Activated CD4-positive, alpha-beta T cell treated with anti-CD3 and anti-CD28 coated beads, Interleukin-2, amount 10 ng/mL, durations not matched to agents 7 days and 5 days (primary cell): ENCODE measurements at places on chromosomes 4 and X. TPM values are rescaled to one million over a fixed set of nuclear protein-coding genes. Genes with fewer than 3 reads are reported as not detected.

The WNK3 gene
- 0.15 TPM for total RNA-seq

GRCh38 chr4:15234856-15235126 is 193.0 kb upstream of the C1QTNF7 start:
- no peak for DNase-seq
- no peaks in the 10 kb centered on the region for H3K27me3 ChIP-seq
- peaks cover 29% of the 10 kb centered on the region for H3K4me1 ChIP-seq

GRCh38 chrX:95536661-95537060 is 1148.0 kb upstream of the DIAPH2 start:
- H3K4me3 ChIP-seq: no peak overlapping the region
- H3K27ac ChIP-seq: no peak overlapping the region
- DNase-seq: no peak

The LIMCH1 gene
- not detected for total RNA-seq

DNA sequence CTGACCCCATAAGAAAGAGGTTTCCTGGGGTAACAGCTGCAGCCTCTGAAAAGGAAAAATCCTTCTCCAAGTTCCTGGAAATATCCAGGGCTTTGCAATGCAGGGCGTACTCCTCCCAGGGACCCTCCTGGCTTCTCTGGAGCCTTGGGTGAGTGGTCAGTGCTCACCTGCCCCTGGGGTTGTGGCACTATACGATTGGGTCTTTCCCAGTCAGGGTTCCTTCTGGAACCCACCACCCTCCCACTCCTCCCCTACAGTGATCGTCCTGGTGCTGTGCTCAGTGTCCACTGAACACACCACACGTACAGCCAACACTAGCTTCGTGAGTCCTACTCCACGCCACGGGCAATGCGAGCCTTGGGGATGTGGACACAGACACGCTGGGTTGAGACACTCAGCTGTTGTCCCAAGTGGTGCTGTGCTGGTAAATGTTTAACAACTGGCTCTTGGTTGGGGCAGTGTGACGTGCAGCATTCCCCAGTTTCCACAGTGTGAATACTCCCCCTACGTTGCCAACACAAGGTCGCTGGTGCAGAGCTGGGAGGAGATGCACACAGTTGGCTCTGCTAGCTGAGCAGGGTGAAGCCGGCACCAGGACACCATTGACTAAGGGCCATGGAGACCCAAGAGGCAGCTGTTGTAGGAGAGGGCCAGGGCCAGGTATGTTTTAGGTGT is 65.4 kb downstream of the HTRA3 start:
- no peaks in the 10 kb centered on the region for H3K36me3 ChIP-seq
- no peaks in the 10 kb centered on the region for H3K4me1 ChIP-seq
- H3K4me3 ChIP-seq: no peak overlapping the region
- H3K27me3 ChIP-seq: peaks cover 6% of the 10 kb centered on the region
- H3K27ac ChIP-seq: no peak overlapping the region

The SYTL5 gene
- total RNA-seq: not detected

GRCh38 chr4:54550395-54551171 is 107.2 kb upstream of the KIT start:
- no peak for DNase-seq
- no peaks in the 10 kb centered on the region for H3K36me3 ChIP-seq
- no peaks in the 10 kb centered on the region for H3K4me1 ChIP-seq
- H3K27me3 ChIP-seq: no peaks in the 10 kb centered on the region

DNA sequence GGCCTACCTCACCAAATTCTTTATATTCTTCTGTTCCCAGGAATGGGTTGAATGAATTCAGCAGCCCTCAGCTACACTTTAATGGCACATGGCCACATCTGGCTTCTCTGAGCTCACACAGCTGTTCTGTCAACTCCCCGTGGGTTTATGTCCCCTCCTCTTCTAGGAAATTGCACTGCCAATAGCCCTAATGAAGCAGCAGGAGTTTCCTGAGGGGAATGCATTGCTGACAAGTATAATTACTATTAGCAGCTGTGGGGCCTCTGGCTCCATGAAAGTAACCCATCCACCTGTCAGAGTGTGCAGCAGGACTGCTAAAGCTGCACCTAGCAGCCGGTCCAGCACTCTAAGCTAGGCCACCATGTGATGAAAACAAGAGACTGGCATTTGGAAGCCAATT is 50.3 kb downstream of the FTHL17 start:
- no peak overlapping the region for H3K4me3 ChIP-seq
- H3K4me1 ChIP-seq: no peaks in the 10 kb centered on the region
- DNase-seq: no peak
- no peak overlapping the region for H3K27ac ChIP-seq
- H3K36me3 ChIP-seq: no peaks in the 10 kb centered on the region

The HSD17B13 gene
- total RNA-seq: not detected

The XAGE1A gene
- total RNA-seq: not detected

The PCDH19 gene
- not detected for total RNA-seq

The ARMCX1 gene
- 0.12 TPM for total RNA-seq

DNA sequence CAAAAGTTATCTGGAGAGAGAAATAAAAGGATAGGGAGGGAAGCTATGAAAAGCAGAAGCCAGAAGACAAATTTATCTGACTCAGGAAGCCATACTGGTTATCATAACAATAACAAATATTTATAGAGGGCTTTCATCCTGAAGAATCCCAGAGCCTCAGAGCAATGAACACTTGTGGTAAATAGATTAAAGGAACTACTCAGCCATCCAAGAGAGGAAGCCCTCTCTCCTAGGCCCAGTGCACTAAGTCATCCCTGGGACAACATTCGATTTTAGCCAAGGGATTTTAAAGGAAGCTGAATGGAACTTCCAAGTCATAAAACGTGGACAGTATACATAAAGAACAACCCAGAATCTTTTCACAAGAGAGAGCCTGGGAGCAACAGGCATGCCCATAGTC is 76.9 kb downstream of the COL4A6 start:
- no peak overlapping the region for H3K4me3 ChIP-seq
- H3K27me3 ChIP-seq: peaks cover 2% of the 10 kb centered on the region
- H3K4me1 ChIP-seq: no peaks in the 10 kb centered on the region
- DNase-seq: no peak

The LEF1 gene
- total RNA-seq: 386 TPM

- peaks cover 36% of the 10 kb centered on the region for H3K27me3 ChIP-seq
- no peak overlapping the region for H3K4me3 ChIP-seq
- no peak overlapping the region for H3K27ac ChIP-seq
- H3K4me1 ChIP-seq: peaks cover 7% of the 10 kb centered on the region
Observed at GRCh38 chr4:110294165-110294564, 95.8 kb upstream of the ELOVL6 start.

The TREX2 gene
- total RNA-seq: 3.4 TPM

The NEK1 gene
- 15.1 TPM for total RNA-seq

GRCh38 chrX:108126661-108127060 is 35.1 kb downstream of the ATG4A start:
- H3K36me3 ChIP-seq: peaks cover 12% of the 10 kb centered on the region
- H3K27me3 ChIP-seq: no peaks in the 10 kb centered on the region
- H3K27ac ChIP-seq: no peak overlapping the region
- H3K4me1 ChIP-seq: no peaks in the 10 kb centered on the region

GRCh38 chrX:99887918-99888317 is 522.2 kb downstream of the PCDH19 start:
- no peaks in the 10 kb centered on the region for H3K27me3 ChIP-seq
- H3K27ac ChIP-seq: no peak overlapping the region
- no peaks in the 10 kb centered on the region for H3K4me1 ChIP-seq
- no peak for DNase-seq

The MYOZ2 gene
- not detected for total RNA-seq

GRCh38 chr4:185682236-185682635 is 129.8 kb downstream of the SORBS2 start:
- no peak for DNase-seq
- no peaks in the 10 kb centered on the region for H3K4me1 ChIP-seq
- H3K27ac ChIP-seq: no peak overlapping the region
- H3K27me3 ChIP-seq: no peaks in the 10 kb centered on the region
- H3K4me3 ChIP-seq: no peak overlapping the region
- H3K36me3 ChIP-seq: no peaks in the 10 kb centered on the region

GRCh38 chrX:153651540-153652079 is 4.6 kb downstream of the DUSP9 start:
- H3K27me3 ChIP-seq: peaks cover 9% of the 10 kb centered on the region
- no peak for DNase-seq
- no peak overlapping the region for H3K27ac ChIP-seq
- H3K4me3 ChIP-seq: no peak overlapping the region
- no peaks in the 10 kb centered on the region for H3K4me1 ChIP-seq

The ELF4 gene
- total RNA-seq: 46.0 TPM

The HELT gene
- total RNA-seq: not detected

DNA sequence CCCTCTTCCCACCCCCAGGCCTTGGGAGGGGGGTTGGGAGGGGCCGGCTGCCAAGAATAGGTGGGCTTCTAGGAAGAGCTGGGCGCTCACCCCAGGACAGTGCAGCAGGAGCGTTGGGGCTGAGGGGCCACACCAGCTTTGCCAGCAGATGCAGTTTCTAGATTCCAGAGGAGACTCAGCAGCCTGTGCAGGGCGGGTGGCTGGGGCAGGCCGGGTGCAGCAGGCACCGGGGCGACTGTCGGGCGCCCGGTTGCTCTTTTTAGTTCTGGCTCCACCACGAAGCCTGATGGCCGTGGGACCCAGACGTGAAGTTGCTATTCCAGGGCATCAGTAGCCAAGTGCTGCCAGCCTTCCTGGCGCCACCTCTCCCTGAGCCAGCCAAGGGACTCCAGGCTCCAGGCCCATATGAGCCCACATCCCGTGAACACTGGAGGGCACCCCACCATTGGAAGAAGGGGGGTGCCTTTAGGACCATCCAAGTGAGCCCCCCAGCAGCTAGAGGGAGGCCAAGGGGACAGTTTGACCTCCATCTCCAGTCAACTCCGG is 5.8 kb downstream of the SSR4 start:
- H3K27ac ChIP-seq: no peak overlapping the region
- peaks cover 10% of the 10 kb centered on the region for H3K4me1 ChIP-seq
- DNase-seq: no peak
- H3K4me3 ChIP-seq: no peak overlapping the region
- no peaks in the 10 kb centered on the region for H3K27me3 ChIP-seq
- H3K36me3 ChIP-seq: peaks cover 4% of the 10 kb centered on the region

GRCh38 chr4:136909626-136910025 is 622.7 kb downstream of the PCDH18 start:
- no peaks in the 10 kb centered on the region for H3K4me1 ChIP-seq
- H3K27ac ChIP-seq: no peak overlapping the region
- no peaks in the 10 kb centered on the region for H3K27me3 ChIP-seq
- H3K36me3 ChIP-seq: no peaks in the 10 kb centered on the region
- no peak overlapping the region for H3K4me3 ChIP-seq

- H3K36me3 ChIP-seq: peaks cover 18% of the 10 kb centered on the region
- H3K27ac ChIP-seq: peak overlapping the region; percentile 9
- no peaks in the 10 kb centered on the region for H3K4me1 ChIP-seq
- H3K27me3 ChIP-seq: no peaks in the 10 kb centered on the region
- DNase-seq: no peak
- no peak overlapping the region for H3K4me3 ChIP-seq
Observed at GRCh38 chrX:77597090-77597489, 149.9 kb downstream of the FGF16 start.

The QRFPR gene
- not detected for total RNA-seq

DNA sequence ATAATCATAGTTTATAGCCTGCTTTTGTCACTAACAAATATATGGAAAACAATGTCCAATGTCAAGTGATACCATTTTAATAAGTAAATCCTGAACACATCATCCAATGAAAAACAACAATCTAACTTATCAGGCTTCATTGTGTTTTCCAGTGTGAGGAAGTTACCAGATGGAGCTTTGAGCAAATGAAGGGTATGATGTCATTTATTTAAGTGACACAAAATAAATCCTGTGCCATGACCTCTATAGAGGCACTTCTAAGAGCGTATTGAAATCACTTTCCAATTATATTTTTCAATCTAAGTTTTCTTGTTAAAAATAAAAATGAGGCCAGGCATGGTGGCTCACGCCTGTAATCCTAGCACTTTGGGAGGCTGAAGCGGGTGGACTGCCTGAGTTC is 48.2 kb upstream of the NMU start:
- H3K27ac ChIP-seq: no peak overlapping the region
- no peaks in the 10 kb centered on the region for H3K36me3 ChIP-seq
- H3K27me3 ChIP-seq: no peaks in the 10 kb centered on the region
- H3K4me1 ChIP-seq: no peaks in the 10 kb centered on the region
- DNase-seq: no peak

DNA sequence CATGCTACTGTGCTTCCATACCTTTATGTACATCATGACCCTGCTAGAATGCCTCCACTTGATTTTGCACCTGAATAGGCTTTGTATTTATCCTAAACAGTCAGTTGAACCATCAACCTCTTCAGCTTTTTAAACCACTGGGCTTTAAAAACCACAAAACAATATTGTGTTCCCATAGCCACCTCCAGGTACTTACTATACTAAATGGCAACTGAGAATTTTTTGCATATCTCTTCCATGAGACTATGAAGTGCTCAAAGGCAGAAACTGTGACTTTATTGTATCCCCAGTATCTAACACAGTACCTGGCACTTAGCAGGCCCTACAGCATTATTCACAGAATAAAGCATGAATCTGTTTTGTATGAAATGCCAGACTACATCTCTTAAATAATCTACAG is 39.7 kb downstream of the ANAPC10 start:
- no peak overlapping the region for H3K4me3 ChIP-seq
- H3K36me3 ChIP-seq: peaks cover 8% of the 10 kb centered on the region
- peaks cover 26% of the 10 kb centered on the region for H3K4me1 ChIP-seq
- no peak for DNase-seq
- no peaks in the 10 kb centered on the region for H3K27me3 ChIP-seq

GRCh38 chrX:143306991-143307937 is 210.0 kb downstream of the SPANXN3 start:
- H3K4me3 ChIP-seq: no peak overlapping the region
- no peaks in the 10 kb centered on the region for H3K36me3 ChIP-seq
- no peak for DNase-seq
- H3K27me3 ChIP-seq: no peaks in the 10 kb centered on the region
- H3K27ac ChIP-seq: no peak overlapping the region
- no peaks in the 10 kb centered on the region for H3K4me1 ChIP-seq

The NDNF gene
- total RNA-seq: 0.10 TPM

- DNase-seq: no peak
- peaks cover 75% of the 10 kb centered on the region for H3K36me3 ChIP-seq
- peaks cover 25% of the 10 kb centered on the region for H3K4me1 ChIP-seq
- no peak overlapping the region for H3K4me3 ChIP-seq
- no peaks in the 10 kb centered on the region for H3K27me3 ChIP-seq
- no peak overlapping the region for H3K27ac ChIP-seq
Observed at GRCh38 chr4:105273230-105273629, 126.6 kb downstream of the TET2 start.

The RXFP1 gene
- total RNA-seq: not detected

DNA sequence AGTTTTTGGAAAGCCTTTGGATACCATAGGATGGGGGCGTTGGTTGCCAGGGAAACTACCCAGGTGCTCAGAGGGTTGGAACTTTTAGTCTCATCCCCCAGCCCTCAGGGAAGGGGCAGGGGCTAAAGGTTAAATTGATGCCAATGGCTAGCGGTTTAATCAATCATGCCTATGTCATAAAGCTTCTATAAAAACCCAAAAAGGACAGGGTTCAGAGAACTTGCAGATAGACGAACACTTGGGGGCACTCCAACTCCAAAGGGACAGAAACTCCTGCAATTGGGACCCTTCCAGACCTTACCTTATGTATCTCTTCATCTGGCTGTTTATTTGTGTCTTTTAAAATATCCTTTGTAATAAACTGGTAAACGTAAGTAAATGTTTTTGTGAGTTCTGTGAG is 30.0 kb upstream of the GPR173 start:
- H3K27ac ChIP-seq: no peak overlapping the region
- H3K4me3 ChIP-seq: no peak overlapping the region
- peaks cover 7% of the 10 kb centered on the region for H3K27me3 ChIP-seq
- H3K36me3 ChIP-seq: no peaks in the 10 kb centered on the region
- DNase-seq: no peak

- H3K4me1 ChIP-seq: no peaks in the 10 kb centered on the region
- no peak for DNase-seq
- H3K36me3 ChIP-seq: no peaks in the 10 kb centered on the region
- no peak overlapping the region for H3K27ac ChIP-seq
Observed at GRCh38 chrX:19225909-19226308, 103.6 kb upstream of the ADGRG2 start.
